ENCODE measurements at places on chromosomes 13 and 19.

DNA sequence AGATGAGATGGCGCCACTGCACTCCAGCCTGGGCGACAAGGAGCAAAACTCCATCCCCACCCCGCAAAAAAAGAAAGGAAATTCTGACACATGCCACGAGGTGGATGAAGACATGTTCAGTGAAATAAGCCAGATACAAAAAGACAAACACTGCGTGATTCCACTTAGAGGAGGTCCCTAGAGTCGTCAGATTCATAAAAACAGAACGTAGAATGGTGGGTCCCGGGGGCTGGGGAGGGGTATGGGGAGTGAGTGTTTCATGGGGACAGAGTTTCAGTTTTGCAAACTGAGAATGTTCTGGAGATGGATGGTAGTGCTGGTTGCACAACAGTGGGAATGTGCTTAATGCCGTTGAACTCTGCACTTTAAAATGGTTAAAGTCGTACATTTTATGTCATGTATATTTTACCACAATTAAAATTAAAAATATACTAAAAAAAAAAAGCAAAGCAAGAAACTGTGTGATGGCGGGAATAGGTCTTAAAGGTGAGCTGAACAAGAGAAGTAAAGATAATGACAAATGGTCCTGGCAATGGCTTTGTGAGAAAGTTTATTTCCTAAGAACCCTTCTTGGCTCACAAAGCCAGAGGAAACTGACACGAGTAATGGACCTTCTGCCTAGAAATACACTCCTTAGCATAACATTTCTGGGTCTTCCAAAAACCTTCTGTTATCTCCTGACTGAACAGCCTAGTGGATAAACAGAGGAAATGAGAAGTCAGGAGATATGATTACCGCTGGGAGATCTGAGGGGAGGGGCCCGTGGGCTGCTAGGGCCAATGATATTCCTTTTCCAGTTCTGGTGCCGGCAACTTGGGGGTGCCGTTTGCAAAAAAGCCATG lies 4.2 kb upstream of the SPC24 start:
- no peak for DNase-seq

GRCh38 chr13:97390941-97391600 lies 42.9 kb upstream of the RAP2A start:
- no peak for DNase-seq

DNA sequence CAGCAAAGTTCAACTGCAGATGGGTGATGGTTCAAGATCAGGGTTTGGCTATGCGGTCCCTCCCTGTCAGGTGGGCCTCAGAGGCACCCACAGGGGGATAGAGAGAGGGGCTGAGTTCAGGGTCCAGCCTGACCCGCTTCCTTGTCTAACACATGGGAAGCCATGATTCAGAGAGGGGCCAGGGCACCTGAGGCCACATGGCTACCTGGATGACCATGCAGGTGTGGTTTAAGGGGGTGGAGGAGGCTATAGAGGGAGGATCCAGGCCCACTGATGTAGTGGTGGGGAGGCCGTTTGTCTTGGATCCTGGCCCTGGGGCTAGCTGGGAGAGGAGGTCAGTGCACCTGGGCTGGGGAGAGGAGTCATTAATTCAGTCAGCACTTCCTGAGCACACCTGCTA lies 56.7 kb downstream of the ZNF536 start:
- DNase-seq = no peak

GRCh38 chr19:47190167-47190727 lies 40.8 kb downstream of the BBC3 start:
- DNase-seq = peak; percentile 87

GRCh38 chr19:54570316-54570715 lies 3.3 kb upstream of the LILRA2 start:
- DNase-seq = no peak

DNA sequence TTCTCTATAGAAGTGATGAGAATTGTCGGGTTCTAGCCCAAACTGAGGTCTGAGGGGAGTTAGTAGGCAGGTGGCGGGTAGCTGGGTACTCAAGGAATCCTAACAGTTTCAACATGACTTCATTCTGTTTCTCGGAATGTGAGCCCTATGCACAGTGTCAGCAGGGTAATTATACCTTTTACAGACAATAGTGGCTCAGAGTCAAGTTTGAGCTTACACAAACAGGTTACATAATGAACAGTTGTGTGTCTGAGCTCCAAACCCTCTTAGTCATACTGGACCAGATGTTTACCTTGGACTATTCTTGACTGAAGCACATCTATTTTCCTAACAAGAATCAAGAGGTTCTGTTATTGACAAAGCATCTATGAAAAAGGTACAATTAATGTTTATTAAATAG lies 1066.7 kb upstream of the PCDH20 start:
- no peak for DNase-seq

Data from activated effector memory CD4-positive, alpha-beta T cell treated with anti-CD3 and anti-CD28 coated beads, Interleukin-2, amount 50 U/mL, for 16 hours (primary cell).